ENCODE measurements at places on chromosomes 6 and 20. TPM values are rescaled to one million over a fixed set of nuclear protein-coding genes. Genes with fewer than 3 reads are reported as not detected.

Gene NKX2-2
- not detected for polyA plus RNA-seq

Gene CRISP2
- 0.16 TPM for polyA plus RNA-seq

Gene PRR18
- 0.40 TPM for polyA plus RNA-seq

Gene KCNK17
- 0.17 TPM for polyA plus RNA-seq

GRCh38 chr6:109197061-109197460 is 101.8 kb downstream of the CEP57L1 start:
- no peak for DNase-seq

- no peak for DNase-seq
Measured at GRCh38 chr6:109701774-109702173, 10.7 kb downstream of the FIG4 start.

DNA sequence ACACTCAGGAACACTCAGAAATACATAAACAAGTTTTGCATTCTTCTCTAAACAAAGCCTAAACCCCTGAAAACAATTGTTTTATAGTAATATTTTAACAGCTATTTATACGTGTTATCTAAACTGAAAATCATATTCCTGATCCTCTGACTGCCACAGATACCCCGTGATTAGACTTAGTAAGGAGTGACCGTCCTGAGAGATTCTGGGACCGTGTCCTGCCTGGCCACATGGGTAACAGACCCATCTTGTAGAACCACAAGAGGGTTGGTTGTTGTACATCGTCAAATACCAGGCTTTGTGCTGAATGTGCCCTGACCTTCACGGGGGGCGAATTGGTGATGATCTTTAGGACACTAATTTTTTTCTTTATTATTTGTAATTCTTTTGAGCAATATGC is 214.4 kb downstream of the TMEM242 start:
- DNase-seq = no peak
